T-helper 2 cell treated with Interferon-gamma antibody and Interleukin-4, amounts not matched to agents 5 μg/mL and 100 μg/mL, for 36 hours (primary cell): ENCODE measurements at places on chromosomes 5 and 9.

GRCh38 chr5:52884453-52884852 is 96.7 kb downstream of the ITGA1 start:
- H3K27ac ChIP-seq: no peak overlapping the region
- peaks cover 7% of the 10 kb centered on the region for H3K27me3 ChIP-seq
- no peaks in the 10 kb centered on the region for H3K36me3 ChIP-seq
- H3K4me3 ChIP-seq: no peak overlapping the region
- H3K4me1 ChIP-seq: no peaks in the 10 kb centered on the region
- DNase-seq: no peak

DNA sequence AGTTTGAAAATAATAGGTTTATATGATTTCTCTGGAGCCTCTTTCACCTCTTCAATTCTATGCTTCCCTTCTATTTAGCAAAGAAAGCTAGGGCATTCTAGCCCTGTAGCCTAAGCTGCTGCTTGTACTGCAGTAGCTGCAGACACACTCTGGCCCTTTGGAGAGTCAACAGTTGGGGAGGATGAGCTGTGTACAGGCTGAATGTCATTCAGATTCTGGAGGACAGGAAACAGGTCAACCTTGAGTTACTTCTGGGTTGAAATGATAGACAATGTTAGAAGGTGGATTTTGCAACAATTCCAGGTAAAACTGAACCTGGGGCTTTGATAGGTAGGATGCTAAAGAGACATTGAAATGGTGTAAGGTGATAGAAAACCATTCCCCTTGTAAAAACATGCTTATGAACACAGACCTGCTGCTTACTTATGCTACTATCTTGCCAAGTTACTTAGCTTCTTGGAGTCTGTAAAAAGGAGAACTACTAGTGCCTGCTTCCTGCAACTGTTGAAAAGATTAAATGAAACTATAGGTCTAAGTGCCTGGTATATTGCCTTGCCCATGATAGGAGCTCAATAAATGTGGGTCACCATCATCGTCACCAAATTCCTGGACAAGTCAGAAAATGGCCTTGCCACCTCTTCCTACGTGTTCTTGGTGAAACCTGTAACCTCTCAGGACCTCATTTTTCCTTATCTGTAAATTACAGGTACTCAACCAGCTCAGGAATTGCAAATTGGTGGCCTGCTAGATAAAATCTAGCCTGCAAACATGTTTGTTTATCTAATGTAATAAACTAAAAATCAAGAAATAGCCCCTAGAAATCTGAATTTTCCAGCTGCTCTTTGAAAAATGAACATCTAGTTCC is 83.7 kb downstream of the GALNT10 start:
- no peak overlapping the region for H3K4me3 ChIP-seq
- H3K27me3 ChIP-seq: no peaks in the 10 kb centered on the region
- peak overlapping the region; percentile 0 for H3K27ac ChIP-seq
- peaks cover 49% of the 10 kb centered on the region for H3K4me1 ChIP-seq
- DNase-seq: no peak

GRCh38 chr9:129696944-129697655 is 31.7 kb downstream of the PRRX2 start:
- peaks cover 37% of the 10 kb centered on the region for H3K27me3 ChIP-seq
- peaks cover 2% of the 10 kb centered on the region for H3K4me1 ChIP-seq
- H3K27ac ChIP-seq: peak overlapping the region; percentile 74

- H3K27ac ChIP-seq: no peak overlapping the region
- no peaks in the 10 kb centered on the region for H3K36me3 ChIP-seq
- H3K27me3 ChIP-seq: peaks cover 44% of the 10 kb centered on the region
- H3K4me1 ChIP-seq: peaks cover 3% of the 10 kb centered on the region
- no peak overlapping the region for H3K4me3 ChIP-seq
- no peak for DNase-seq
Measured at GRCh38 chr5:123119334-123119986, 30.4 kb downstream of the PRDM6 start.

DNA sequence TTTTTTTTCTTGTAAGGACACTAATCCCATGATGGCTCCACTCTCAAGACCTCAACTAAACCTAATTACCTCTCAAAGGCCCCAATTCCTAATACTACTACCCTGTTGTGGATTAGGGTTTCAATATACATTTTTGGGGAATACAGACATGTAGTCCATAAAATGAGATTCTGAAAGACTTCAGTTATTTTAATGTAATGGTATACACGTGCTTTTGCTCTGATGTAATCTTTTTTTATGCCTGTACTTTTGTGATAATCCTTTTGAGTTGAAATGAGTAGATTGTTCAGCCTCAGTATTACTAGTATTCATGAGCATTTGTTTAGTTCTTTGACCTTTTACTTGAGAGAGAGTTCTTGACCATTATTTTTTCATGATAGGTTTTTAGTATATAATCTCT is 9.5 kb downstream of the CEP78 start:
- DNase-seq: no peak
- peaks cover 17% of the 10 kb centered on the region for H3K4me1 ChIP-seq
- no peak overlapping the region for H3K4me3 ChIP-seq

GRCh38 chr5:132136906-132137305 is 63.3 kb downstream of the CSF2 start:
- H3K27me3 ChIP-seq: peaks cover 28% of the 10 kb centered on the region
- DNase-seq: no peak
- H3K4me1 ChIP-seq: peaks cover 20% of the 10 kb centered on the region
- no peak overlapping the region for H3K27ac ChIP-seq
- H3K36me3 ChIP-seq: peaks cover 12% of the 10 kb centered on the region

GRCh38 chr5:136420168-136420898 is 55.0 kb upstream of the TRPC7 start:
- no peaks in the 10 kb centered on the region for H3K36me3 ChIP-seq
- no peaks in the 10 kb centered on the region for H3K4me1 ChIP-seq
- no peak overlapping the region for H3K27ac ChIP-seq
- DNase-seq: no peak
- no peak overlapping the region for H3K4me3 ChIP-seq

- no peaks in the 10 kb centered on the region for H3K36me3 ChIP-seq
- no peak overlapping the region for H3K4me3 ChIP-seq
- H3K27me3 ChIP-seq: peaks cover 8% of the 10 kb centered on the region
Measured at GRCh38 chr9:97534185-97534584, 32.7 kb downstream of the TMOD1 start.

DNA sequence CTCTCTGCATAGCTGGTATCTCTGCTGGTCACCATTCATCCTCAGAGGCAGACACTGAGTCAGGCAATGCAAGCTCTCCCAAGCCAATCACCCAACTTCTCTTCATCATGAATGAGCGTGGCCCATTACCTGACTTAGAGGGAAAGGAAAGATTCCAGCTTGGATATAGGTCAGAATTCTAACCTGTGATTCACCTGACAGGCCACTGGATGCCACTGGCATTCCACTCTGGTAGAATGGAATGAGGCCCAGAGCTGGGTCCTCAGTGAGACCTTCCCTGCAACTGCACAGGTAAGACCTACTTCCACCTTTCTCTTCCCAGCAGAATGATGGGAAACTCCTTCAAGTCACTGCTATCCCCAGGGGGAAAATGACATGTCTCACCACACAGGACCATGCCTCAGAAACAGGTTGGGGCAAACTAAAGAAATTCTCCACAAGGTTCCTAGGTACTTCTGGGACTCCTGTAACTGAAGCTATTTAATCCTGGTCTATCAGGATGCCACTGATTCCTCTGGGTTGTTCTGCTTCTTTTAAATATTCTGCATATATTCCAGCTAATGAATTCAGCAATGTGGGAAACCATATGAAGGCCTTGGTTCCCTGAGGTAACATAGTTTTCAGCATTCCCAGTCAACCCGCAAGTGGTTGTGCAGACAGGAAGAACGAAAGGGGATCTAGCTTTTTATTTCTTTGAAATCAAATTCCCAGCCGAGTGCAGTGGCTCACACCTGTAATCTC is 62.0 kb downstream of the SUSD1 start:
- H3K27me3 ChIP-seq: no peaks in the 10 kb centered on the region
- no peak overlapping the region for H3K4me3 ChIP-seq
- no peaks in the 10 kb centered on the region for H3K4me1 ChIP-seq
- no peak for DNase-seq

DNA sequence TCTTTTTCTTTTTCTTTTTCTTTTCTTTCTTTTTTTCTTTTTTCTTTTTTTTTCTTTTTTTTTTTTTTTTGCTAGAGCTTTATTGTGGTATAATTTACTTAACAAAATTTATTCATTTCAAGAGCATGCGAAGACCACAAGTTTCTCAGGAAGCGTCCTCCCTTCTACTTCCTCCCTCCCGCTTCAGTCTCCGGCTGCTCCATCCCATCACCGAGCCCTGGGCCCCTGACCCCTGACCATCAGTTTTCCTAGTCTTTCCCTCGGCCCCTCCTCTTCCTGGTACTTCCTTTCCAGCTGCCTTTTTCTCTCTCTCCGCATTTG is 34.7 kb downstream of the C9orf152 start:
- H3K36me3 ChIP-seq: peaks cover 48% of the 10 kb centered on the region
- H3K4me3 ChIP-seq: peak overlapping the region; percentile 76
- peak overlapping the region; percentile 67 for H3K27ac ChIP-seq
- no peak for DNase-seq
- H3K27me3 ChIP-seq: no peaks in the 10 kb centered on the region
- peaks cover 38% of the 10 kb centered on the region for H3K4me1 ChIP-seq

GRCh38 chr5:111945535-111945934 is 188.5 kb upstream of the NREP start:
- H3K4me3 ChIP-seq: no peak overlapping the region
- no peak for DNase-seq
- no peaks in the 10 kb centered on the region for H3K4me1 ChIP-seq
- no peak overlapping the region for H3K27ac ChIP-seq
- no peaks in the 10 kb centered on the region for H3K27me3 ChIP-seq

GRCh38 chr5:148425808-148426207 is 42.0 kb downstream of the FBXO38 start:
- H3K27ac ChIP-seq: no peak overlapping the region
- peaks cover 66% of the 10 kb centered on the region for H3K36me3 ChIP-seq
- no peak overlapping the region for H3K4me3 ChIP-seq
- DNase-seq: no peak
- H3K4me1 ChIP-seq: peaks cover 5% of the 10 kb centered on the region

- H3K27me3 ChIP-seq: peaks cover 8% of the 10 kb centered on the region
- no peaks in the 10 kb centered on the region for H3K4me1 ChIP-seq
- no peaks in the 10 kb centered on the region for H3K36me3 ChIP-seq
- no peak overlapping the region for H3K4me3 ChIP-seq
- no peak overlapping the region for H3K27ac ChIP-seq
Measured at GRCh38 chr5:157900644-157901043, 41.7 kb upstream of the CLINT1 start.

GRCh38 chr9:95037789-95038521 is 279.6 kb downstream of the FANCC start:
- no peak overlapping the region for H3K27ac ChIP-seq
- H3K27me3 ChIP-seq: no peaks in the 10 kb centered on the region
- peaks cover 2% of the 10 kb centered on the region for H3K36me3 ChIP-seq
- no peak overlapping the region for H3K4me3 ChIP-seq
- DNase-seq: no peak
- H3K4me1 ChIP-seq: no peaks in the 10 kb centered on the region

GRCh38 chr9:38649731-38650363 is 29.5 kb upstream of the ANKRD18A start:
- H3K27ac ChIP-seq: no peak overlapping the region
- peaks cover 2% of the 10 kb centered on the region for H3K27me3 ChIP-seq
- H3K36me3 ChIP-seq: no peaks in the 10 kb centered on the region
- H3K4me1 ChIP-seq: no peaks in the 10 kb centered on the region
- no peak overlapping the region for H3K4me3 ChIP-seq

DNA sequence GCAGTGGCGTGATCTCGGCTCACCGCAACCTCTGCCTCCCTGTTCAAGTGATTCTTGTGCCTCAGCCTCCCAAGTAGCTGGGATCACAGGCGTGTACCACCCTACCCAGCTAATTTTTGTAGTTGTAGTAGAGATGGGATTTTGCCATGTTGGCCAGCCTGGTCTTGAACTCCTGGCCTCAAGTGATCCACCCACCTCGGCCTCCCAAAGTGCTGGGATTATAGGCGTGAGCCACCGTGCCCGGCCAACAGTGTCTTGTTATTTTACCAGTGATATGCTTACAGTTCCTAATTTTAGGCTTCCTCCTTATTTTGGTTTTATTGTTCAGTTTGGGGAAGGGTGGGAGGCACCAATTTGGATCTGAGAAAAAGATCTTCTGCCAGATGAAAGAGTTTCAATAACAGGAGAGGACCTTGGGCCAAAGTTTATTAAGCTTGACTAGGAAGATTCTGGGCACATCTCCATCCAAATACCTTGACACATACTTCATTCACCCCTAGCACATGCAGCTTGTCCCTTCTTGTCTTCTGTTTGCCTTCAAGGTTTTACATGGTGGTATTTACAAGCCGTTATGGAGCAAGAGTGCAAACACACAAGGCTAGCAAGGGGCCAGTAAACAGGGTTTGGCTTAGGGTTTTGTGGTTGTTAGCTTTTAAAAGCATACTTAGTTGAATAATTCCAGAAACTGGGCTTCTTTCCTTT is 168.1 kb upstream of the DMRT1 start:
- H3K4me3 ChIP-seq: no peak overlapping the region
- no peak for DNase-seq
- peaks cover 4% of the 10 kb centered on the region for H3K36me3 ChIP-seq

GRCh38 chr5:174625591-174626350 is 98.6 kb upstream of the MSX2 start:
- H3K36me3 ChIP-seq: no peaks in the 10 kb centered on the region
- H3K4me3 ChIP-seq: no peak overlapping the region
- H3K4me1 ChIP-seq: no peaks in the 10 kb centered on the region
- no peak for DNase-seq
- H3K27ac ChIP-seq: no peak overlapping the region
- H3K27me3 ChIP-seq: no peaks in the 10 kb centered on the region

DNA sequence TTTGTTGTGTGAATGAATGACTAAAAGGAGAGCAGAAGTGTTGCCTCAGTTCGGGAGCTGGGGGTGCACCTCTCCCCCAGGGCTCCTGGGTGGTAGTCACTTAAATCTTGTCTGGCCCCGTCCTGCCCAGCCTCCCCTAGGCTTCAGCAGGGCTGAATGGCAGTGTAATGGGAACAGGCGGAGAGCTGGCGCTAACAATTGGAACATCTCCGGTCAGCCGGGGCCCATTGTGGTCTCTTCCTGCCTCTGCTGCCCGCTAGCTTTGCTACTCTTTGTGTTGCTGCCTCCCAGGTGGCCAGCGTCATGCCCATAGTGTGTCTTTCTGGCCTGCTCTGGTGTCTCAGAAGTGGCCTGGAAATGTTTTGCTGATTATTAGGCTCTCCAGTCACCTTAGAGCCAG is 62.3 kb downstream of the RGS3 start:
- DNase-seq: no peak
- peaks cover 36% of the 10 kb centered on the region for H3K36me3 ChIP-seq
- H3K27ac ChIP-seq: no peak overlapping the region
- H3K4me3 ChIP-seq: no peak overlapping the region

DNA sequence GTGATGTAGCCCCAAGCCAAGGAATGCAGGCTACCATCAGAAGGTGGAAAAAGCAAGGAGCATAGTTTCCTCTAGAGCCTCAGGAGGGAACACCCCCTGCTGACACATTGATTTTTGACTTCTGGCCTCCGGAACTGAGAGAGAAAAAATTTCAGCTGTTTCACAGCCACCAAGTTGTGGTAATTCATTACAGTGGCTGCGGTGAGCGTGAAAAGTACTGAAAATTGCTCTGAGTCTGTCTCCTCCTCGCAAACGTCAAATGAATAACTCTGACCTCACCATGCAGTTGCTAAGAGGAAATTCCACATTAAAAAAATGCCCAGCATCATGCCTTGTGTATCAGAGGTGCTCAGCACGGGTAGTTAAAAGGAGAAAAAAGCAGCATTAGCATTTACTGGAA is 277.9 kb upstream of the MSX2 start:
- H3K27ac ChIP-seq: no peak overlapping the region
- no peak for DNase-seq
- no peaks in the 10 kb centered on the region for H3K36me3 ChIP-seq
- no peaks in the 10 kb centered on the region for H3K4me1 ChIP-seq
- H3K27me3 ChIP-seq: no peaks in the 10 kb centered on the region

GRCh38 chr5:132065351-132065937 is 5.0 kb downstream of the IL3 start:
- peak; percentile 36 for DNase-seq
- H3K36me3 ChIP-seq: no peaks in the 10 kb centered on the region
- H3K27me3 ChIP-seq: no peaks in the 10 kb centered on the region
- no peak overlapping the region for H3K4me3 ChIP-seq
